Activated T-helper 1 cell treated with anti-CD3 and anti-CD28 coated beads, Interleukin-12 subunit alpha, Interleukin-12 subunit beta, Interleukin-2, Interleukin-4 antibody, amounts not matched to agents 30 ng/mL and 10 ng/mL and 1 ng/mL, durations not matched to agents 14 hours and 24 hours and 36 hours (primary cell): ENCODE measurements at places on chromosomes 4 and X. TPM values are rescaled to one million over a fixed set of nuclear protein-coding genes. Genes with fewer than 3 reads are reported as not detected.

Gene CTAG1A
- not detected in 2 replicates for total RNA-seq

Gene MAGEE2
- total RNA-seq = not detected in 2 replicates

Gene MAGEA8
- not detected in 2 replicates for total RNA-seq

DNA sequence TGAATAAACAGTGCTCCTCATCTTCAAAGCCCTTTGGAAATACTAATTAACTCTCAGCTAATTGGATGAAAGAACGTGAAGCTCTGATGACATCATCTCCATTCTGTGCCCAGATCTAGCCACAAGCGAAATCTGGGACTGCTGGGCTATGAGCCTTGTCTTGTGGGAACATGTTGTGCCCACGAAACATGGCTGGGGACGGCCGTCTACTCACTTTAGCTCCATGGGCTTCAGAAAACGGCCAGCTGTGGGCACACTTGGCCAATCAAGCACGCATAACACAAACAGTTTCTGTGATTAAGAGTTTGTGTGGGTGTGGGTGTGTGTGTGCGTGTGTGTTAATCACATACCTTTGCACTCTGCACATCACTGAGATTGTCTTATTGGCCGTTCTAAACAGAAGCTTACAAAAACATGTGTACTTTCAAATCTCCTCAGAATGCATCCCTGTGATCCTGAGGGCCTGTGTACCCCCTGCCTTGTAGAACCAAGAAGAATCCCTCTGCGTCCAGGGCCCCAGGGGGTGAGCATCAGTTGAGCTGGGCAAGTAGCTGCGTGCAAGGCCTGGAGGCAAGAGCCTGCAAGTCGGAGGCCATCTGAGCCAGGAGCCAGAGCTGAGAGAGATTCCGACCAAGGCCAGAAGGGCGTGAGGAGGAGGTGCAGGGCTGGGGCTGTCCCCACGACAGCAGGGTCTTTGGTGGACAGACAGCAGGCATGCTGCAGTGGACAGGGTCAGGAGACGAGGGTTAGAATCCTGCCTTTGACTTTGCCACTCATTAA, 18.7 kb upstream of the ZNF185 start:
- no peaks in the 10 kb centered on the region for H3K4me1 ChIP-seq
- no peak overlapping the region for H3K4me3 ChIP-seq
- H3K27me3 ChIP-seq = no peaks in the 10 kb centered on the region
- H3K27ac ChIP-seq = no peak overlapping the region
- no peak for DNase-seq

DNA sequence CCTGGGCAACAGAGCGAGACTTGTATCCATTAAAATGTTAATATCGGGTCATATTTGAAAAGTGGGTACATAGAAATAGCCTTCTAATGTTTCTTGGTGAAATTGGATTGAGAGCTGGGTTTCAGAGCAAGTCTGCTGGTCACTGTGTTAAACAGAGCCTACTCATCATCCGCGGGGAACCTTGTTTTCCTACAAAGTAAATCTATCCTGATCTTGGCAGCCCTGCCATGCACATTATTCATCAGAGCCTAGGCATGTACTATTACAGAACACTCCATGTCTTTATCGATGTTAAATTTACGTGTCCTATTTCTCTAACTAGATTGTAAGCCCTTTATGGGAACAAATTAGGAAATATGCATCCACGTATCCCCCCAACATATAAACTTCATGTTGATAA, 18.7 kb downstream of the SETD7 start:
- no peak for DNase-seq
- H3K27ac ChIP-seq = no peak overlapping the region

DNA sequence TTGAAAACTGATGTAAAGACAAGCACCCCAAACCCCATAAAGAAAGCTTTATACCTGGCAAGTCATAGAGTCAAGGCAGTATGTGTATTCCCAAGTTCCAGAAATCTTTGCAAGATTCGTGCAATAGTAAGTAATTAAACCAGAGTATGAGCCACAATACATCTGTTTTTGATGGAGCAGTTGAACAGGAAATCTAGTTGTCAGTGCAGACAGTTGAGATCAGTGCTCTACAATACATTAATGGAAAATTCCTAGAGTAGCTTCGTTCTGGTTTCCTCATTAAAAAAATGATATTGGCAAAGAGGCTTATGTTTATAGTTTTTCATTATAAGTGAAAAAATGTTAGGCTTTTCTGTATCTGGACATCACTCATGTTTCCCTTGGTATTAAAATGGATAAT, 575.3 kb downstream of the TRIML1 start:
- no peaks in the 10 kb centered on the region for H3K27me3 ChIP-seq
- DNase-seq = no peak

- H3K27ac ChIP-seq = no peak overlapping the region
- H3K27me3 ChIP-seq = no peaks in the 10 kb centered on the region
- no peaks in the 10 kb centered on the region for H3K4me1 ChIP-seq
- no peaks in the 10 kb centered on the region for H3K36me3 ChIP-seq
- no peak for DNase-seq
Observed at GRCh38 chr4:189305500-189305899, 635.2 kb upstream of the FRG1 start.

- no peak overlapping the region for H3K27ac ChIP-seq
- H3K4me3 ChIP-seq = no peak overlapping the region
- peaks cover 3% of the 10 kb centered on the region for H3K27me3 ChIP-seq
- H3K36me3 ChIP-seq = no peaks in the 10 kb centered on the region
Observed at GRCh38 chr4:67871867-67872266, 11.9 kb downstream of the TMPRSS11D start.

DNA sequence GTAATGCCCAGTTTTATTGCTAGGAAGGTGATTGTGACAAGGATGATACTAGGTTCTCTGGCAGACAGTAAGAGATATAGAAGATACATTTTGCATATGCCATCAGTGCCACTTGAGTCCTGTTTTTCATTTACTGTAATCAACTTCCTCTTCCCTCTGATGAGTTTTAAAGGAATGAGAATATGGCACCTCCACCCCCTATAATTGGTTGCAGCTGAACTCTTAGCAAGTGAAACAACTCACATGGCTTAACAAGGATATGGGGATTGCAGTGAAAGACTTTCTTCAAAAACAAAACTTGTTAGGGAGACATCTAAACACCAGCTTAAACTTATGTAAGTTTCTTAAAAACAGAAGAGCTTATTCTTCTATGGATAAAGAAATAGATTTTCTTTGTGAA, 90.0 kb downstream of the AREG start:
- H3K27me3 ChIP-seq = peaks cover 5% of the 10 kb centered on the region
- H3K27ac ChIP-seq = no peak overlapping the region
- no peak overlapping the region for H3K4me3 ChIP-seq
- no peaks in the 10 kb centered on the region for H3K36me3 ChIP-seq
- no peaks in the 10 kb centered on the region for H3K4me1 ChIP-seq
- DNase-seq = no peak
